T47D (cell line): ENCODE measurements at places on chromosomes 7 and 10.
A peak's percentile ranks its signal among the peaks of the same experiment; 100 is the strongest.

DNA sequence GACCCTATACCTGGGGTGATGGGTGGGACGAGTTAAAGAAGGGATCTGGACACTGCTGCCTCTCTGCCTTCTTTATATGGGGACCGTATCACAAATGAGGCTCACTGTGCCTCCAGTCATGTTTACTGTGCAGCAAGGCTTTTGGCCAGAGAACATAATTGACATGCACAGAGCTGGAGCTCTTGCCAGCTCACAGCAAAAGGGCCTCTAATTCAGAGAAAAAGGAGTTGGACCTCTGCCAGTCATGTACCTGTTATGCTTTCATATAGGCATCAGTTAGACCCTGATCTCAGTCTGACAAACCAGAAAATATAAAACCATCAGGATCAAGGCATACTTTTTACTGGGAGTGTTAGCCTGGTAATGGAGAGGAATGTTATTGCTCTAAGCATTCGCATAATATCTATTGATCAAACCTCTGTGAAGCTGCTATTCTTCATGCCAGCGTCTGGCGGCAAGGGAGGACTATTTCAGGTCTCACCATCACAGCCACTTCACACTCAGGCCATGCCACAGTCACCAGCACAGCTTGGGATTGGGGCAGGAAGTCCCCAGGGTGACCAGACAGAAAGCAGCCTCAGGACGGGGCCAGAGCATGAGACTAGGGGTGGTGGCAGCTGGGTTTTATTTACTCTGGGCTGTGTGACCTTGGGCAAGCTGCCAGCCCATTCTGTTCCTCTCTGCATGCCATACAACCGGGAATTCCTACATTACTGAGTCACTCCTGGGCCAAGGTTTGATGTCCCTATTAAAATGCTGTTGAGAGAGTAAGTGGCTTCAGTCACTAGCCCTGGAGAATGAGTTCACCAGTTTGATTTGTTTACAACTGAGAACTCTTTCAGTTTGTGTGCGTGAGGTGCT lies 90.1 kb downstream of the NPSR1 start:
- DNase-seq = peak; percentile 67

GRCh38 chr10:121754666-121755065 lies 156.4 kb upstream of the FGFR2 start:
- no peak for DNase-seq

DNA sequence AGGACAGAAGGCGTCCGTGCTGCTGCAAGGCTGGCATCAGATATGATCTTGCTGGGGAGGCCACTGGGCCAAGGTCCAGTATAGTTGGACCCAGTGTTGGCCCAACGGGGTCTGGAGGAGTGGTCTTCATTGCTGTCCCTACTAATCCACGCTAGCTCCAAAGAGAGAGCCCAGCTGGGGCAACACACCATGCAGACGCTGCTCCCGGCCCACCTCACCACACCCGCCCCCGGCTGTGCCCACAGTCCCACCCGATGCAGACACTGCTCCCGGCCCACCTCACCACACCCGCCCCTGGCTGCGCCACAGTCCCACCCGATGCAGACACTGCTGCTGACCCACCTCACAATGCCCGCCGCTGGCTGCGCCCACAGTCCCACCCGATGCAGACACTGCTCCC lies 121.5 kb downstream of the VIPR2 start:
- DNase-seq = no peak

- DNase-seq = no peak
These were observed 3.7 kb upstream of the ZFYVE27 start for GRCh38 chr10:97733256-97733655.

DNA sequence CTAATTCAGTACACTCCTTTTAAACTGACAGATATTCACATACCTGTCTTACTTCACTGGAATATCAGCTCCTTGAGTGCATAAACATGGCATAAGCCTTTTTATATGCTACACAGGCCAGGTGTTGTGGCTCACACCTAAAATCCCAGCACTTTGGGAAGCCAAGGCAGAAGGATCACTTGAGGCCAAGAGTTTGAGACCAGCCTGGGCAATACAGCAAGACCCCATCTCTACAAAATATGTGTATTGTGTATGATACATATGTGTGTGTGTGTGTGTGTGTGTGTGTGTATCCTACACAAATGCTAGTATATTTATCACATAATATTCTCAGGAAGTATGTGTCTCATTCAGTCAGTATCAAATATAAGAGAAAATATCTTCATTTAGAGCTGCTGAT lies 45.3 kb downstream of the DNAJC12 start:
- DNase-seq = no peak

DNA sequence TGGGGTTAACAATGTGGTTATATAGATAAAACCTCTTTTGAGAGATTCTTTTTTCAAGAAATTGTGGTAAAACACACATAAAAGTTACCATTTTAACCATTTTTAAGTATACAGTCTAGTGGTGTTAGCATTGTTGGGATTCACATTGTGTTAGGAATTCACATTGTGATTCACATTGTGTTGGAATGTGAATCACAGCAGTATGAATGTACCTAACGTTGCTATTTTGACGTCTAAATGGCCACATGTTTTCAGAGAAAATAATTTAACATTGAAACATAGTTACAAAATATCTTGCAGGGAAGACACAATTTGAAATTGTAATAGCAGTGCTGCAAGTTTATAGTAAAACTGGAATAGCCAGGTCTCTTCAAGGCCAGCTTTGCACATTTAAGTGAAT lies 129.0 kb downstream of the BICC1 start:
- no peak for DNase-seq

- DNase-seq = no peak
These were observed 296.0 kb upstream of the KIAA1217 start for GRCh38 chr10:23912884-23913404.

DNA sequence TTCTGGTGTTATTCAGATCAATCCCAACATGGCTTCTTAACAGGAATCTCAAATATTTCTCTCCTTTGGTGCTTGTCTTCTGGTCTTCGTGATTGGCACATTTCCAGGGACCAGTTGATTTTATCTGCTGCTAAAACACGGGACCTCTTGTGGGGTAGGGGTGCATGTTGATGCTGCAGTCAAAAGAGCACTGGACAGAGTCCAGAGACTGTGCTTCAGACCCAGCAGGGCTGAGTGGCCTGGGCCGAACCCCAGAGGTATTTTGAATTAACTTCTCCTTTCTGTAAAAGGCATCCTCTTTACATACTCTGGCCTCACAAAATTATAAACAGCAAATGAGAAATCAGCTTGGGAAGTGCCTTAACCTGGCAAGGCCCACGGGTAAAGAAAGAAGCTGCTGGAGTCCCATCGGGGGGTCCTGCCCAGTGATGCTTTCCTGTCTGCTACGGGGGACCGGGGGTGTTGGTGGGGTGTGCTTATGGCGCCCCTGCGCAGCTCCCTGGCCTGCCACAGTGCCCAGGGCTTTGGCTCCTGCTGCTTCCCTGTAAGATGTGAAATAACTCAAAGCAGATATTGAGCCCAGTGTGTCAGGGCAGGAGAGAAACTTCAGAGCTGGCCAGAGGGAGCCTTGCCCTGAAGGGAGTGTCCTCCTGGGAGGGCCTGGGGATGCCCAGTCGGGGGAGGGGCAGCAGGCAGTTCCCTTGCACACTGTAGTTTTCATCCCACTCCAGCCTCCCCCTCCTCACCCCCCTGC lies 230.5 kb downstream of the TCF7L2 start:
- no peak for DNase-seq

- no peak for DNase-seq
These were observed 103.7 kb downstream of the DNAJB6 start for GRCh38 chr7:157440346-157441022.

DNA sequence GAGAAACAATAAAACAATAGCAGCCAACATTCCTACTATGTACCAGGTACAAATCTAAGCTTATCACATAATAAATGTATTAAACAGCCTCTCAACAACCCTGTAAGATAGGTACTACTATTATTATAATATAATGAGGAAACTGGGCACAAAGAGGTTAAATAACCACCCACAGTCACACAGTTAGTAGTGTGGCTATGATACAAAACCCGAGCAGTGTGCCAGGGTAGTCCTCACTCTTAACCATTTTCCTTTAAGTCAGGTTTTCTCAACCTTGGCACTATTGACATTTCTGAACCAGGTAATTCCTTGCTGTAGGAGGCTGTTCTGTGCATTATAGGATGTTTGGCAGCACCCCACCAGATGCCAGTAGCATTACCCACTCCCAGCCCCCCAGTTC lies 48.8 kb downstream of the DNAJC1 start:
- no peak for DNase-seq

DNA sequence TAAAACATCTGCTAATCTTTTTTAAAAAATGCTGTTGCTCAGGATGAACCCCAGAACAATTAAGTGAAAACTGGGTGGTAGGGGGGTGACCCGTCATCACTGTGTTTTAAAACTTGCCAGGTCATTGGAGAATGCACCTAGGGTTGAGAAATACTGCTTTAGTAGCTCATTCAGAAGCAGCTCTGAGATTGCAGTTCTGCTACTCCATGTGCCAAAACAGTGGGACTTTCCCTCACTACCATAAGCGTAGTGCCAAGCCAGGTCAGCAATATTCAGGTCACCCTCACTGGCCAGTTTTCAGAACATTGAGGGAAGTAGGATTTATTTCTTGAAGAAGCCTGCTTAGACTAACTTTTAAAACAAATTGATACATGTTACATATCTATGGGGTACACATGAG lies 5.2 kb downstream of the STEAP2 start:
- DNase-seq = no peak

DNA sequence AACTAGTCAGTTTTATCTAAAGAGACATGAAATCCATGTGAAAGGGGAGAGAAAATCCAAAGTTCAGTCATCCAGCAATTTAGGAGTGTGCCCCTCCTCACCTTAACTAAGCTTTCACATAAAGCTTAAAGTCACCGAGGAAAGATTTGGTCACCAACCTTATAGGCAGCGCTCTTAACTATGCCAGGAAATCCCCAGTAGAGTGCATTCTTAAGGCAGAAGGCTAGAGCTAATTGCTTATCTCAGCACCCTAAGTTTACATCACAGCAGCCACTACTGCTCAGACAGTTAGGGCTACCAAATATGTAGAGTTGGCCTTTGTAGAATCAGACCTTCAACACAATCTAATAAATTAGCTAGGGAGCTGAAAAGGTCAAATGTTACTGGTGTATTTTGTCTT lies 47.9 kb downstream of the MTPN start:
- no peak for DNase-seq

- no peak for DNase-seq
These were observed 86.7 kb downstream of the VOPP1 start for GRCh38 chr7:55485501-55486191.

DNA sequence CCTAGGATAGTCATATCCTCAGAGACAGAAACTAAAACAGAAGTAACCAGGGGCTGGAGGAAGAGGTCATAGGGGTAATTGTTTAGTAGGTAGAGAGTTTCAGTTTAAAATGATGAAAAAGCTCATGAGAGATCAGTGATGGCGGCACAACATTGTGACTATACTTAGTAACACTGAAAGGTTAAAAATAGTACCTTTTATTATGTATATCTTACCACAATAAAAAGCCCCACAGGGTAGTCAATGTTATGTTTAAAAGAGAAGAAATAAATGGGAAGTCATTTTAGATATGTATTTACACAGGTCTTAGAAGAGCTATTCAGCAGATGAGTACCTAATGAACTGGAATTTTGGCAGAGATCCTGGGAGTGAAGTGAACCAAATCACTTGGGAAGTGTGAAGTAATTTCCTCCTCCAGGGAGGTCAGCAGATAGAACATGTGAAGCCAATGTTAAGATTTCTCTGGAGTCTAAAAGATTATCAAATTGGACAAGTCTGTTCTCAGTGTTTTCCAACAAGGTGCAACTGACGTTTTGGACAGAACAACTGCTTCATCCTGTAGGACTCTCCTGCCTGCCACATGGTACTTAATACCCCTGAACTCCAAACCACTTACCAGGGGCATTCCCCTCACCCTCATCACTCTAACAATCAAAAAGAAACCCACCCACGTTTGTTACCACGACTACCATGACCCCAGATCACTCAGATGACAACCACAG lies 6.4 kb downstream of the CDCA7L start:
- DNase-seq = no peak

DNA sequence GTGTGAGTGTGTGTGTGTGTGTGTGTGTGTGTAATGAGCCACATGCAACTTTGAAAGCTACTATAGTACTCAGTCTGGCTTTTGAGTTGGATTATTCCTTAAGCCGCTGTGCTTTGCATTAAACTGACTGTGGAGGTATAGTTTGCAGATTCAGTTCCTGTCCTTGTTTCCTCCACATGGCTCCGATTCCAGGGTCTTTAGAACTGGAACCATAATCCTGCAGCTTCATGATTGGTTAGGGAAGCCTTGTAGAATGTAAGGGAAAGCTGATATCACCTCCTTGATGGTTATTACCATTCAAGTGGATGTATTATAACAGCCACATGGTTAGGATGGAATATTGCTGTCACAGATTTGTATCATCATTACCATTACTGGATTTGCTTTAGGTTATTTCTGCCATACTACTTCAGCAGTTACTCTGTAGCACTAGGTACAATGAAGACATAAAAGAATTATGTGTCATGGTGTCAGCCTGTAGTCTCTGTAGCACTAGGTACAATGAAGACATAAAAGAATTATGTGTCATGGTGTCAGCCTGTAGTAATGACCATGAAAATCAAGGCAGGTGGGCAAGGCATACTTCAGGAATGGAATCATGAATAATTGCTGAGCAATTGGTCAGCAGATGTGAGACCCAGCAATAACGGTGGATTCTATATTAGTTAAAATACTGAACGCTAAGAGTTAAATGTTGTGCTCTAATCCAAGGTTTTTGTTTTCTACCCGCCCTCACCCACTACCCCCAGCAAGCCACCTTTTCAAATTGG lies 275.1 kb upstream of the FZD1 start:
- no peak for DNase-seq

DNA sequence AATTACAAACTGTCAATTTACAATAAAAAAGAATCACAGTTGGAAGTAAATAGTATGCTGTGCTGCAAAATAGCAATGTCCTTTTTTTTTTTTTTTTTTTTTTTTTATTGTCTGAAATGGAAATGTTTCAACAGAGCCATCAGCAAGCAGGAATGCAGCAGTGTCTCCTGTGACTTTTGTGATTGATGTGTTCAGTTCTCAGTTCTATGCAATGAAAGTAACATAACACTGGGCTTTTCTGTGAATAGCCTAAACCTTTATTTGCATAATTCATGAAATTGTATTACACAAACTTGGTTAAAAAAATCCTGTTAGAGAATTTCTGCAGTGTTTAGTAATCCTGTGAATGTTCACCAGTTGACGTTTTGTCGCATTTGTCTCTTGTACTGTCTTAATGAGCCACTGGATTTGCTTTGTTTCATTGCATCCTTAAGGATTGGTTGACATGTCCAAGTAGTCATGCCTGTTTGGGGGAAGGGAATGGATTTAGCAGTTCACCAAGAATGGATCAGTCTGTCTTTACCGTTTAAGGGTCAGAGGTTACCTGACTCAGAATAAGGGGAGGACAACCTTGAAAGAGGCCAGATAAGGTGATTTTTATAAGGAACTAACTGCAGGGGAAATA lies 192.7 kb downstream of the MLLT10 start:
- no peak for DNase-seq

- DNase-seq = no peak
These were observed 69.4 kb downstream of the LRRN3 start for GRCh38 chr7:111160297-111160696.

GRCh38 chr10:34116681-34117271 lies 698.3 kb downstream of the PARD3 start:
- DNase-seq = no peak

GRCh38 chr7:90222390-90222789 lies 10.8 kb downstream of the STEAP2 start:
- no peak for DNase-seq
